T-helper 2 cell (primary cell): ENCODE measurements at places on chromosomes 16 and 17.

DNA sequence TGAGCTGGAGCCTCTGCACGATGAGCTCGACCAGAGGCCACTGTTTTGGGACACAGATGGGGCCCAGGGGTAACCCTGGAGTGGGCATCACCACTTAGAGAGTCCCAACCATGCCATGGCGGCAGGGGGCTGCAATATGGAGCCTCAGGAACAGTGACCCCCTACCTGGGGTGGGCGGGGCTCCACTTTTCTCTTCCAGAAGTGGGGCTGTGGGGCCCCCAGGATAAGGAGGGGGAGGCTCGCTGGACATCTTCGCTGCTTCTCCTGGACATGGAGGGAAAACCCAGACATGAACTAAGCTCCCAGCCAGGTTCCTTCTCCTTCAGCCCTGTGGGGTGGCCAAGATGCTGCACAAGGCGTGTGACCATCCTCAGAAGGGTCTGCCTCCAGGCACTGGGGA, 24.7 kb downstream of the CDIP1 start:
- no peak for DNase-seq

DNA sequence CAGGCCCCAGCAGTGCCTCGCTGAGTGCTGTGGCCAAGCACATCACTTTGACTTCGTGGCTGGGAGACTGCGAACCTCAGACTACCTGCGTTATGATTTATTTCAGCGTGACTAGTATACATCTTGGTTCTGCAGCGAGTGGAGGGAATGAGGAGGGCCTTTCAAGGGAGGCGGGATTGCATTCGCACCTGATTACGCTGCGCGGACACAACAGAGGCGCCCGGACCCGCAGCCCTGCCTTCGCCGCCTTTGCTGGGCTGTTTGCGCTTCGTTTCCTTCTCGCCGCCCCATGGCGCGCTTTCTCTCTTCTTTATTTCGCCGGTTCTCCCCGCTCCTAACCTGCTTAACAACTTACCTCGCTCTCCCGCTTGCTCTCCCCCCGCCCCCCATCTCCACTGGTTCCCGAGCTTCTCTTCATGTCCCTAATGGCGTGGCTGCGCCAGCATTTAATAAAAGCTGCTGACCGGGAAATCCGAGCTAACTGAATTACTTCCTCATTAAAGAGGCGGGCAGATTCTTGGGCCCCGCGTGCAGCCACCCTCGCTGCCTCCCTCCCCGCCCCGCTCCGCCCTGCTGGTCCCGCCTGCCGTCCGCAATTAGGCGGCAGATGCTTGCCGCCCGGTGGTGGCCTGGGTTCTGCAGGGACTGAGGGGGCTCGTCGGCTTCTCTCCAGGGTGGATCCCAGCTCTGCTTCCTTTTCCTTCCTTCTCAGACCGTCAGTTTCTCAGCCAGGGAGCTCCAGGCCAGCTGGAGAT, 257.6 kb upstream of the SDK2 start:
- DNase-seq = no peak

- no peak for DNase-seq
These were observed 1.8 kb downstream of the JPT1 start for GRCh38 chr17:75152523-75152921.

DNA sequence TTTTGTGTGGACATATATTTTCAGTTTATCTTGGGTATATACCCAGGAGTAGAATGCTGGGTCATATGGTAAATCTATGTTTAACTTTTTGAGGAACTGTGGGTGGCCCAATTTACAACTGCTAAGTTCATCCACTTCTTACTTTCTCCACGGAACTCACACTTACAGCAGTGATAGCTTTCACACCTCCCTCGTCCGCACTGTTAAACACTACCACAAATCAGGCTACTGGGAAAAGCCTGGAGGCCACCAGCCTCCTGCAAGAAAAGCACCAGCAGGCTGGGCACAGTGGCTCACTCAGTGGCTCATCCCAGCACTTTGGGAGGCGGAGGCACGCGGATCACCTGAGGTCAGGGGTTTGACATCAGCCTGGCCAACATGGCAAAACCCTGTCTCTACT, 14.7 kb upstream of the ZG16 start:
- no peak for DNase-seq

DNA sequence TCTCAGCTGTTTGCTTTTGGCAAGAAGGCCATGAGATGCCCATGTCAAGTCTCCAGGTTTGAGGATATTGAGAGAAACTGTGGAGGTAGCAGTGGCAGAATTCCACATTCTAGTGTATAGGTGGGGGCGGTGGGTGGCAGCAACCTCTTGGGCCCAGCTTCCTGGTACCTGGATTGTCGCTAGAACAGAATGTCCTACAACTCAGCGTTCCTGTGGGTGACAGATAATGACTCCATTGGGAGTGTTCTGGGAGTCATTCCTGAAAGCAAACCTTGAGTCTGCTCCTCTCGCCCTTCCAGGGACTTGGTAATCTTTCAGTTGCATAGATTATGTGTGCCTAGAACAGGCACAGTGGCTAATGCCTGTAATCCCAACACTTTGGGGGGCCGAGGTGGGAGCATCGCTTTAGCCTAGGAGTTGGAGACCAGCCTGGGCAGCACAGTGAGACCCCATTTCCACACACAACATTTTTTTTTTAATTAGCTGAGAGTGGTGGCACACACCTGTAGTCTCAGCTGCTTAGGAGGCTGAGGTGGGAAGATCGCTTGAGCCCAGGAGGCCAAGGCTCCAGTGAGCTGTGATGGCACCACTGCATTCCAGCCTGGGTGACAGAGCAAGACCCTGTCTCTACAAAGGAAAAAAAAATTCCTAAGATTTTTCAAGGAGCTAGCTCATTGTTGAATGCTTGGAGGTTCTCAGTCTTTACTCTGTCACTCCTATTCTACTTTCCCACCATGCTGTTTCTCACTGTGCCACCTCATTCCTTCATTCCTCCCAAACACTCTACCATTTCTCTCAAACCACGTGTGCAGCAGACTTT, 37.9 kb upstream of the METTL16 start:
- DNase-seq = no peak

- no peak for DNase-seq
These were observed 33.4 kb downstream of the PSME3IP1 start for GRCh38 chr16:57152096-57153093.

DNA sequence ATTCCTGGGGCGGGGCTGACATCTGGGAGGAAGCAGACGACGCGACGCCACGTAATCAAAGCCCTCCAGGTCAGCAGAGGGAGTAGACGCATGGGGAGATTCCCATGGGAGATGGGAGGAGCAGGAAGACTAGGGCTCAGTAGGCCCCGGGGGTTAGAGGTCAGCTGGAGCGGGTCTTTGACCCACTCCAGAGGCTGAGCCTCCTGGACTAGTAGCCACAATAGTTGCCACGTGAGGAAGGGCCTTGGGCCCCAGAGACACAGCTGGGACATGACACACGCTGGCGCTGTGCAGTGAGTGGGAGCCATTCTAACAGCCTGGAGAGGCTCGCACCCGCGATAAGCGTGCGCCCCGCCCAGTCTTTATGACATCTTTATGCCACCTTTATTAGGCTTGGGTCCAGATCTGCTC, 95.7 kb upstream of the AMZ2 start:
- DNase-seq = no peak

DNA sequence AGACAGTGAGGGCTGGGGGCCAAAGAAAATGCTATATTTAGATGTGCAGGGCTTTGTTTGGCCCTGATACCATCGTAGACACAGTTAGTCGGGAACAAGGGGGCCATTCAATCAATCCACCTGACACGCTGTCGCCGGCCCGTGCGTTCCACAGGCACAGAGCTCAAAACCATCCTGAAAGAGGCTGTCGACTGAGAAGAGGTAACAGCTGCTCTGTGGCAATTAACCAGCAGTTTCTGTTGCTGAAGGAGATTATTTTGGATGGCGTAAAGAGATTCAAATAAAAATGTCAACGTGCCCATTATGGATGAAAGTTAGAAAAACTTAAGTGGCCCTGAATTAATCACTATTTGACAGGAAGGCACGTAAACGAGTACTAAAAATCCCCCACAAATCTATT, 276.2 kb upstream of the IRX5 start:
- no peak for DNase-seq

GRCh38 chr17:70661342-70662222, 492.2 kb downstream of the KCNJ2 start:
- DNase-seq = no peak

- DNase-seq = no peak
These were observed 14.4 kb upstream of the GPRC5B start for GRCh38 chr16:19898924-19899604.
